ENCODE measurements at places on chromosomes 4 and X. TPM values are rescaled to one million over a fixed set of nuclear protein-coding genes. Genes with fewer than 3 reads are reported as not detected.

DNA sequence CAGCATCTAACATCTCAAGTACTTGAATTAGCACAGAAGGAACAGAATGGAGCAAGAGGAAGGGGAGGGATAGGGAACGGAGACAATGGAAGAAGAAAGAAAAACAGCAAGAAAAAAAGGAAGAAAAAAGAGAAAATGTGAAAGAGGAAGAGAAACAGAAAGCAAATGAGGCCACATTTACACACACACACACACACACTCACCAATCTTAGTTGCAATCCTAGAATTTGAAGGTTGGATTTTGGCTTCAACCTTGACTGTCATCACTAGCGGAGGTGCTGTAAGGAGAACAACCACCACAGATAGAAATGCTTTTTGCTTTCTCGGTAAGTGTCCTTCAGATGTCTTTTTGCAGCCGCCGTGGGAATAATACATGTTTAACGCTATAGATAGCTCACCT is 327.1 kb upstream of the NWD2 start:
- H3K27ac ChIP-seq = no peak overlapping the region
- H3K4me3 ChIP-seq = no peak overlapping the region
- no peaks in the 10 kb centered on the region for H3K36me3 ChIP-seq
- no peaks in the 10 kb centered on the region for H3K4me1 ChIP-seq
- no peaks in the 10 kb centered on the region for H3K27me3 ChIP-seq

GRCh38 chr4:53935780-53936179 is 128.6 kb downstream of the CHIC2 start:
- no peak for DNase-seq
- H3K36me3 ChIP-seq = no peaks in the 10 kb centered on the region
- H3K27me3 ChIP-seq = no peaks in the 10 kb centered on the region
- no peak overlapping the region for H3K27ac ChIP-seq
- no peak overlapping the region for H3K4me3 ChIP-seq
- no peaks in the 10 kb centered on the region for H3K4me1 ChIP-seq

DNA sequence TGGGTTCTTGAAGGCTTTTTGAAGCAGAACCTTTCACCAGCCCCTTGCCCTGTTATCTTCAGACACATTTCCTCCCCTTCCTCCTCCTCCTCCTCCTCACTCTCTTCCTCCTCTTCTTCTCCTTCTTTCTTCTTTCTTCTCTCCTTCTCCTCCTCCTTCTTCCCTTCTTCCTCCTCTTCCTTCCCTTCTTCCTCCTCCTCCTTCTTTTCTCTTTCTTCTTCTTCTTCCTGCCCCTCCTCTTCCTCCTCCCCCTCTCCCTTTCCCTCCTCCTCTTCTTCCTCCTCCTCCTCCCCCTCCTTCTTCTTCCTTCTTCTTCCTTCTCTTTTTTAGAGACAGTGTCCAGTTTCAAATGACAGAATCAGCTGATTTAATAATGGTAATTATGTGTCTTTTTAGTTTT is 226.0 kb downstream of the DKK2 start:
- H3K4me1 ChIP-seq = no peaks in the 10 kb centered on the region
- DNase-seq = no peak
- no peaks in the 10 kb centered on the region for H3K27me3 ChIP-seq
- no peak overlapping the region for H3K27ac ChIP-seq
- H3K36me3 ChIP-seq = no peaks in the 10 kb centered on the region

Gene MAGEA8
- total RNA-seq = not detected

DNA sequence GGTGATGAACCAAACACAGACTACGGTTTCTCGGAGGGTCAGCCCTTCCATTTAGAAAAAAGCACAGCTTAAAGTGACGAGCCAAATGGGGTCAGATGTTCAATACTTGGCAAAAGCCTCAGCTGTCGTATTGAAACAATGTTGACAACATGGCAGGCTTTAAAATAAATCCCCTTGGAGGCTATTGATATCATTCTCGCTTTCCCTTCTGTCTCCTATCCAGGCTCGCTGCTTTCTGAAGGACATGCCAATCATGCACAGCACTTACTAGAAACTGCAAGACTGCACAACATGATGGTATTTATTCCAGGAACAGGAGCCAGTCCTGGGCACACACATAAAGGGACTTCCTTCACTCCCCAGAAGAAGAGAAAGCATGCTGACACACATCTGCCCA is 137.9 kb downstream of the SLC7A11 start:
- no peak for DNase-seq
- H3K27me3 ChIP-seq = no peaks in the 10 kb centered on the region
- no peaks in the 10 kb centered on the region for H3K36me3 ChIP-seq
- H3K4me1 ChIP-seq = no peaks in the 10 kb centered on the region
- H3K4me3 ChIP-seq = peak overlapping the region; percentile 4

DNA sequence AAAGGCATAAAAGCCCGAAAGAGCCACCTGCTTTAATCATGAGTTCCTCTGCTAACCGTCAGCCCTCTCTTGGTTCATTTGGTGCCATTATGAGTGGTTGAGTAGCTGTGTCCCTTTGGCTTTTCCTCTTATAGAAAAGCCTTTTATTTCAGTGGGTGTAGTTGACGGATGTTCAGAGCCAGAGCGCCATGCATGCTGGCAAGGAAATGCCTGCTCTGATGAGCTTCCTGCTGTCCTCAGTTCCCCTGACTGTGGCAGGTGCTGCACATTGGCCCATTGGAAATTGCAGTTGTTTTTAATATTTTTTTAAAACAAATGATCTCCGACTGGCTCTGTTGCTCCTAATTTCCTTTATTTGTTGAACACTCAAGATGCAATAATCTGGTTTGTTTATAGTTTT is 77.3 kb upstream of the LIMCH1 start:
- H3K4me3 ChIP-seq = no peak overlapping the region
- no peaks in the 10 kb centered on the region for H3K27me3 ChIP-seq
- H3K4me1 ChIP-seq = no peaks in the 10 kb centered on the region

- DNase-seq = no peak
- no peak overlapping the region for H3K4me3 ChIP-seq
- no peak overlapping the region for H3K27ac ChIP-seq
- no peaks in the 10 kb centered on the region for H3K4me1 ChIP-seq
Observed at GRCh38 chr4:108446556-108446955, 173.8 kb upstream of the RPL34 start.

- H3K27ac ChIP-seq = no peak overlapping the region
- no peaks in the 10 kb centered on the region for H3K4me1 ChIP-seq
- no peaks in the 10 kb centered on the region for H3K27me3 ChIP-seq
- H3K4me3 ChIP-seq = no peak overlapping the region
- no peak for DNase-seq
Observed at GRCh38 chrX:134773041-134773440, 114.8 kb upstream of the PLAC1 start.

DNA sequence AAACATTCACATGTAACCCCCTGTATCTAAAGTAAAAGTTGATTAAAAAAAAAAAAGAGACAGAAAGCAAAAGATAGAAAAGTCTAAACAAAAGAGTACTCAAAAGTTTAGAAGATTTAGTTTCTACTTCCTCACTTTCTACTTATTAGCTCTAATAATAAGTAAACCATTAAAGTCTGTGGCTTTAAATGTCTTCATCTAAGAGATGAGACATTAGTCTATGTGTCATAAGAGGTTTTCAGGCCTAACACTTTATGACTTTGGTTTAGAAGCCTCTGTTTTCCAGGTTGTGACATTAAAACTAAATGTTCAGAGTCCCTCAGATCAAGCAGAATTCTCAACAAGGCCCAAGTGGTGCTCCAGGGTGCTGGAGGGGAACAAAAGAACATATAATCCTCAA is 42.2 kb upstream of the GUCY1A1 start:
- no peaks in the 10 kb centered on the region for H3K36me3 ChIP-seq
- H3K4me1 ChIP-seq = no peaks in the 10 kb centered on the region
- DNase-seq = no peak
- H3K27me3 ChIP-seq = no peaks in the 10 kb centered on the region
